ENCODE measurements at places on chromosomes 3 and 15.

GRCh38 chr3:124234852-124235252 lies 242.9 kb upstream of the ROPN1 start:
- DNase-seq = no peak

GRCh38 chr3:152069871-152070270 lies 196.4 kb downstream of the SUCNR1 start:
- DNase-seq = no peak

DNA sequence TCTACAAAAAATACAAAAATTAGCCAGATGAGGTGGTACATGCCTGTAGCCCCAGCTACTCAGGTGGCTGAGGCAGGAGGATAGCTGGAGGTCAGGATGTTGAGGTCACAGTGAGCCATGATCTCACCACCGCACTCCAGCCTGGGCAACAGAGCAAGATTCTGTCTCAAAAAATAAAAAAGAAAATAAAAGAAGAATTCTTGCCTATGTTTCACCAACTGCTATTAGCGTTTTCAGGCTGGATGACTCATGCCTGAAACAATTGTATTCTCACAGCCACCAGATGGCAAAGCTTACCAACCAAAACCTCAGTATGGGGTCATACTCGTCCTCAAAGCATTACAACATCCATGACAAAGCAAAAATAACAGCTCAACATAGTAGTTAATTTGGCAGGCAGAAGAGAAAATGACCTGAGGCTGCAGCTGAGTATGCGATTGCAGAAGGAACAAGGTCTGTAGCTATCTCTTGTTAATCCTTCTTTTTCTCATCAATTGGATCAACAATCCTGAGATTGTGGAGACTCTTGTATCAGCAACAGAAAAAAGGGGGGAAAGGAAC lies 52.2 kb downstream of the TP53BP1 start:
- DNase-seq = peak; percentile 48

GRCh38 chr3:110815008-110815583 lies 256.5 kb upstream of the NECTIN3 start:
- DNase-seq = peak; percentile 66

DNA sequence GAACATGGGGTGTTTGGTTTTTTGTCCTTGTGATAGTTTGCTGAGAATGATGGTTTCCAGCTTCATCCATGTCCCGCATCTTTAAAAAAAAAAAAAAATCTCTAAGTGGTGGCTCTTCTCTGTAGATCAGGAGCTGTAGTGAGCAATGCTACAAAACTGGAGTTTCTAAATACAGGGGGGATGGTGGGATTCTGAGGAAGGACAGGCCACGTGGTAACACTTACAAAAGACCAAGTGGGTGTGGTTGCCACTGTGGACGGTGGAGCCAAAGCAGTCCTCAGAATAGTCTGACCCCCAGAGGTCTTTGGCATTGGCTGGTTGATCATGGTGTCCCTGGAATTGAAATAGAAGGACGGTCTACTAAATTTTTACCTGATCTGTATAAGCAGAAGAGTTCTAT lies 7.7 kb downstream of the CCRL2 start:
- DNase-seq = no peak

GRCh38 chr3:70999730-71000129 lies 583.8 kb downstream of the FOXP1 start:
- DNase-seq = no peak

GRCh38 chr3:188077160-188077799 lies 76.7 kb upstream of the LPP start:
- no peak for DNase-seq

- no peak for DNase-seq
Measured at GRCh38 chr15:62426387-62426956, 261.4 kb upstream of the C2CD4B start.

DNA sequence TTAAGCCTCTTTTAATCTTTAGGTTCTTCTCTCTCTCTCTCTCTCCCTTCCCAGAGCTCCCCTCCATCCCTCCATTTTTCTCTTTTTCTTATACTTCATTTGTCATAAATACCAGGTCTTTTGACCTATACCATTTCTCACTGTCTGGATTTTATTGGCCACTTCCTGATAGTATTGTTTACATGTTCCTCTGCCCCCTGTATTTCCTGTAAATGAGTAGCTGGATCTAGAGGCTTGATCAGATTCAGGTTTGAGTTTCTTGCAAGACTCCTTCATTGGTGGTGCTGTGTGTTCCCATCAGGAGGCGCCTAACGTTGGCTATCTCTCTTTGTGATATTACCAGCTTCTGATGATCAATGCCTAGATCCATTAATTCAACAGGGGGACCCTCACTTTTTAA lies 42.2 kb downstream of the DAPK2 start:
- DNase-seq = no peak
